ENCODE measurements at places on chromosomes 11 and 22.
A peak's percentile ranks its signal among the peaks of the same experiment; 100 is the strongest.

DNA sequence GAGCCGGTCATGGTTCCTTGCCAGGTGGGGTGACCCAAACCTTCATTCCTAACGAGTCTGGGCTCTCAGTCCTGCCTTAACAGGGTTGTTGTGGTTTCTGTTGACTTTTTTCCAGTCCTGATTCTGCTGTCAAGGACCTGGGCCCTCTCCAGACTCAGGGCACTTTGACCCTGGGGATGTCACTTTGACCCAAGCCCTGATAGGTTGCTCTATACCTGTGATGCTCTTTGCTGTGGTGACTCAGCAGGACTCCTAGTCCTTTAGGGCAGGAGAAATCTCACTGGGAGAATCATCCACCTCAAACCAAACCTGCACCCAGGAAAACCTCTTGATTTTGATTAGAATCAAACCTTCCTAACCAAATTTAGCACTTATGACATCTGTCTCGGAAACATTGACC, 20.5 kb upstream of the MPPED1 start:
- DNase-seq, result no peak

DNA sequence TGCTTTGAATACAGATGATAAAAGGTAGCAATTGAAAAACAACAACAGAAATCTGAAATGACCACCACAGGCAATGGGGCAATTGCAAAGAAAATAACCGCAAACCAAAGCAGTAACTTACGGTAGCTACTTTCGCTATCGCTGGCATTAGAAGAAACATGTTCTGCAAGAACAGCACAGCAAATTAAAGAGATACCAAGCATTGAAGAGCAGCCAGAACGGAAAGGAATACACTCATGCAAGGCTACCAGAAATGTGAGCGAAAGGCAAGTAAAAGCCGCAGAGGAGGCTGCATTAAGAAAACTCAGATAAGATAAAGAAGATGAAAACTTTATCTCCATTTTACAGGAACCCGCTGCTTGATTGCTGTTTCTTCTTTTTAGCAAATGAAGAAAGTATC, 194.1 kb upstream of the CCDC90B start:
- DNase-seq, result no peak

DNA sequence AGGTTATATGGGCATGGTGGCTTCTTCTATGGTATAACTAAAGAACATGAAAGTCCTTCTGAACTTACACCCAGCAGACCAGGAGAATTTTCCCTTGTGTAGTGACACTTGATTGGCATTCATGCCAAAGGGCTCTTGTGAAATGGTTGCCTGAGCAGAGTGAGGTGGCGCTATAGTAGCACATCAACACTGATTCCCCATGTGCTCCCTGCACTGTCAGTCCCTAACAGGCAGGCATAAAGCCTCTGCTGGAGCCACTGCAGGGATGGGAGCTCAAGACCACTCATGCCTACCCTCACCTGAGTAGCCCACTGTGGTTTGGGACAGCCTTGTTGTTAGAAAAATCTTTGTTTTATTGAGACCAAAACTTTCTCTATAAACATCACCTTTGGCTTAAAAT, 92.6 kb upstream of the LIN7C start:
- DNase-seq, result no peak

DNA sequence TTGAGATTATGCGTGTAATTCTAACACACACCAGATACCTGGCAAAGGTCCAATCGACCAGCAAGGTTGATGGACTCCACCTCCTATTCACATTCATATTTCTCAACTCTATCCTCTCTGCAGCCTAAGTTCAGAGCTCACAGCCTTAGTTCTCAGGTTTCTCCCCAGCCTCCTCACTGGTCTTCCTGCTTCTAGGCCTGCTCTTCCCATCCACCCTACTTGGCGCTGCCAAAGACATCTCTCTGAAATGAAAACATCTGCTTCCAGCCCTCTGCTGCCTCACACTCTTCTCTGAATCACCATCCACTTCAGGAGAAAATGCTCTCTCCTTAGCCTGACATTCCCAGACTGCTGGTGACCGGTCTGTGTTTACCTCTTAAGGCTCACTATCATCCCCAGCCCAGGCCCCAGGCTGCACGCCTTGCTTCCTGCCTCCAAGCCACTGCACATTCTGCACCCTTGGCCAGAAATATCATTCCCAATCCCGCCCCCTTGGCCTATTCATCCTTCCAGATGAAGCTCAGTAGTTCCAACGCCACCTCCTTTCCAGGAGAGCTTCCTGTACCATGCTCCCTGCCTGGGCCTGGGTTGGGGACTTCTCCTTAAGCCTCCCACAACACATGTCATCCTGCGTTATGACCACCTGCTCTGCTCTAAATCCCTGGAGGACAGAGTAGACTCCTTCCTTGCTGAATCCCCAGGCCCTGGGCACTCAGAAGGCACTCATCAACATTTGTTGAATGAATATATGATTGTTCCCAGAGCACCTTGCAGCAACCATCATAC, 3.5 kb downstream of the ARRB1 start:
- no peak for DNase-seq

DNA sequence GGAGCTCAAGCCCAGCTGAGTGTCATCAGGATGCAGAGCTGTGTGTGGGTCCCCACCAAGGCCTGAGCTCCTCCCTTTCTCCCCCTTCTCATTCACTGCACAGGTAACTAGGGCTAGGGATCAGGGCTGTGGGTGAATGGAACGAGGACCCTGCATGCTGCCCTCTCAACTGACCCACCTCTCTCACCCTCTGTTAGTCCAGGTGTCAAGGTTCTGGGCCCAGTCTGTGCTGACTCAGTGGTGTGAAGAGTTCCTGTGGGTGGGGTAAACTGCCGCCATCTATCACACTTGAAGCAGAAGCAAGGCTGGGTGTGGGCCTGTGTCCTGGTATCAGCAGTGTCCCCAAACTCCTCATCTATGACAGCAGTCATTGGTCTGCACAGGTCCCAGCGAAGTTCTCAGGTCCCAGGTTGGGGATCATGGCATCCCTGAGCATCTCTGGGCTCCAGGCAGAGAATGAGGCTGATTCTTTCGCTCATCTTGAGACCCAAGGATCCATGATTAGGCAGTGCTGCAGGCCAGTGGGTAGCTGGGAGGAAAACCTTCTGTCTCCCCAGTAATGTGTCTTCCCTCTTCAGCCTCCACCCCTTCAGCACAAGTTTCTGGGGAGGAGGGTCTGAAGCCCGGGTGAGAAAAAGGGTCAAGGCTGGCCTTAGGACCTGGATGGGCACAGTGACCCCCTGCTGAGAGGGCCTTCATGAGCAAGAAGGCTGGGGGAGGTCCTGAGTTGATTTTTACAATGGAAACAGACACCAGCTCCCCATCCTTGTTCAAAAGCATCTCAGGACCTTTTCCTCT, 109.8 kb downstream of the ZNF280B start:
- DNase-seq, result no peak

DNA sequence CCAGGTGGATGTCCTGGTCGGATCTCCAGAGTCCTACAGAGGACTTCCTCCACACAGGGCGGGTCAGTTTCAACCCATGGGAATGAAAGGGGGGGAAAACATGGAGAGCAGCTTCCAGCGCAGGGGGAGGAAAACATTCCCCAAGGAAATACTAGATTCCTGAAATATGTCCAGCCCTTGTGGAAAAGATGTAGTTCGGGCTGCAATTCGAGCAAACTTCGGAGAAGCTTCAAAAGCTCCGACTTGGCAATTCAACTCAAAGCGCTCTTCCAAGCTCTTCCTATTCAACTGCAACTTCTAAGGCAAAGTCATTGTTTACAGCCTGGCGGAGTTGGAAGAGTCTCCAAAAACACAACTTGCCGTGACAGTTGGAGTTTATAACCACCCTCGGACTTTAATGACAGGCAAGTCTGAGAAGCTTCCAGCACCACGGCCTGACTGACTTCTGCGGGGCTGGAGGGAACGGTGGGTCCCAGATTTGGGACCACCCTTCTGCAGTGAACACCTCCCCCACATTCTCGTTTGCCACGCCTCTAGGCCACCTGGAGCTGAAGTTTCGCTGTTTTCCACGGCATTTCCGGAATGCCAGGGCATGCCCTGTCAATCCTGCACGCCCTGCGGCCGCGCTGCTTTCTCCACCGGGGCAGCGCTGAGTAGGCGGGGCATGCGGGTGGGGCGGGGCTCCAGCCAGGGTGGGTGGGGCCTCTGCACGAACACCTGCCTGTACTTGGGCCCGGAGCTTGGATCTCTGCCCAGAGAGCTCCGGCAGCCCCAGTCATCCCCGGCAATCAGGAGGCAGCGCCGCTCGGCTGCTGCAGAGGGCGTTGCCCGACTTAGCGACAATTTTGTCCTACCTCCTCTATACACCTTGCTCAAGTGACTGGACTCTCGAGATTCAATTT, 49.0 kb upstream of the BIRC3 start:
- DNase-seq, result peak; percentile 82

- DNase-seq, result no peak
These were observed 1.0 kb upstream of the PRDM10 start for GRCh38 chr11:130003717-130004001.

Measured in left kidney (tissue), 8 donors.